ENCODE measurements at places on chromosomes 4 and X.

DNA sequence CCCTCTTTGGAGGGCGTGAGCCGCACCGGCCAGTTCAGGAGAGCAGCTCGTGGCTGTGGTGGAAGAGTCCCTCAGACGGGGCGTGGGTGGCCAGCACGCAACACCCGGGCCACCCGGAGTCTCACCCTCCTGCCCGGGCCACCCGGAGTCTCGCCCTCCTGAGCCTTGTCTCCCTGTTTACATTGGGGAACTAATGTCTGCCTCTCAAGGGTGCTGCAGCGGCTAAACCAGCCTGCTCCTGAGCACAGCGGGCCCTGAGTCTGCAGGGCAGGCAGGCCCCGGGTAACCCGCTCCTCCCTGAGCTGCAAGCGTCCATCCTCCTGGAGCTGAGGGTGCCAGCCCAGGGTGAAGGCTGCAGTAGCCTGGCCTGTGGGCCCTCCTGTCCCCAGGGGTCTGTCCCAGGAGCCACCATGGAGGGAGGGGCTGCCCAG is 3.0 kb downstream of the PDE6B start:
- peak; percentile 43 for DNase-seq

DNA sequence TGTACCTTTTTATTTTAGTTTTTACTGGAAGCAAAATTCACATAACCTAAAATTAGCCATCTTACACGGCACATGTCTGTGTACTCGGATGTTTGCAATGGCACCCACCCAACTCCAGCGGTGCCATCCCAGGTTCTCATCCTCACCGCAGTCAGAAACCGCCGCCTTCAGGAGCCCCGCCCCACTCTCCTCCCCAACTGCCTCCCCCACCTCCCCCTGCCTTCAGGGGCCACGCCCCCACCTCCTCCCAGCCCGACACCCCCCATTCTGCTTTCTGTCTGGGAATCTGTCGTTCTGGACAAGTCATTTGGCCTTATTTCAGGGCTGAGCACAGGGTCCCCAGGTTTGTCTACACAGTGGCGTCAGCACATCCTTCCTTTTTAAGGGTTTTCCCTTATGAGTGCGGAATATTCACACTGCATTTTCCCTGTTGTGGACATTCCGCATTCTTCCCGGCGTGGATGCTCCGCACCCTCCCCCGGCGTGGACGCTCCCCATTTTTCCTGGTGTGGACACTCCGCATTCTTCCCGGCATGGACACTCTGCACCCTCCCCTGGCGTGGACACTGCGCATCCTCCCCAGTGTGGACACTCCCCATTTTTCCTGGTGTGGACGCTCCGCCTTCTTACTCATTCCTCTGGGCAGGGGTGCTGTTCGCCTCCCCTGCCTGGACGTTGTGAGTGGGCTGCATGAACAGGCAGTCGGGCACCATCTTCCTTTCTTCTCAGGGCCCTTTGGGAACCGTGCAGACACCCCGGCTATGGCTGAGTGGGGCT is 135.4 kb upstream of the NKX1-1 start:
- DNase-seq: no peak

DNA sequence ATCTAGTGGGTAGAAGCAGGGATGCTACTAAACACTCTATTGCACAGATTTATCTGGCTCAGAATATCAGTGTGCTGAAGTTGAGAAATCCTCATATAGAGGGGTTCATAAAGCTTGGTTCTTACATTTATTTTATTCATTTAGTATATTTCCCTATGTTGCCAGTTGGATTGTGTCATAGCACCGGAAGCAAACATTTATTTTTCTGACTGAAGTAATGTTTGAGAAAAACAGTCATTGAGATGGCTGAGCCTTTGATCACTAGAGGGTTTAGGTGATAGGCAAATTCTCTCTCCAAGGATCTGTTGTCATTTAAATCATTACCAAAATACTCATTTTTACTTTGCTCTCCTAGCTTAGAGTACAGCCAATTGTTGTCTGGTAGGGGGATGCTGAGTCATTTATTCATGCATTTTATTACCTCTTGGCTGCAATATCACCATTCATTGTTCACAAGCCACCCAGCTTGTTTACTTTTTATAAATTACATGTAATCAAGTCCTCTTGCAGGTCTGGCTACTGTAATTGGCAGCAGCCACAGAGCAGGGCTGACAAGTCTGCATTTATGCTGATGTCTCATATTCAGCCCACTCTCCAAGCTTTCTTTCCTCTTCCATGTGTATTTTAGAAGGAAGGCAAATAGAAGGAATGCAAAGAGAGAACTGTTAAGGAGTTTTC is 15.2 kb downstream of the GAB1 start:
- no peak for DNase-seq

DNA sequence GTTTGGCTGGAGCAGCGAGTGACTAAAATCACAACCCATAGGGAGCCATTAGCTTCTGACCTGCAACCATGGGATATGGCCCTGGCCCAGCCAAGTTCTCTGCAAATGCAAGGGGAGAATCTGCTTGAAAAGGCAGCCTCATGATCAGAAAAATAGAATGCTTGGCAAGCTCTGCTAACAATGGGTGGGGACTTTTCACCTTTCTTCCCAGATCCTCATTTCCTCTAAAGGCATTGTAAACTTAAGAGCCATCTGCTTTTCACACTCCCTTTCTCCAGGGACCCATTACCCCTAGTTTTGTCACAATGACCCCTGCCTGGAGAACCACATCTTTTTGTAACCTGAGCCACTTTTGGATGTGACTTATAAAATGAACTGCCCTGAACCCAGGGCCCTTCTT is 104.3 kb downstream of the PARM1 start:
- DNase-seq: no peak

- peak; percentile 75 for DNase-seq
Measured at GRCh38 chr4:123398853-123399626, 2.4 kb downstream of the SPRY1 start.

GRCh38 chr4:22129454-22130029 is 181.0 kb upstream of the KCNIP4 start:
- DNase-seq: peak; percentile 76

DNA sequence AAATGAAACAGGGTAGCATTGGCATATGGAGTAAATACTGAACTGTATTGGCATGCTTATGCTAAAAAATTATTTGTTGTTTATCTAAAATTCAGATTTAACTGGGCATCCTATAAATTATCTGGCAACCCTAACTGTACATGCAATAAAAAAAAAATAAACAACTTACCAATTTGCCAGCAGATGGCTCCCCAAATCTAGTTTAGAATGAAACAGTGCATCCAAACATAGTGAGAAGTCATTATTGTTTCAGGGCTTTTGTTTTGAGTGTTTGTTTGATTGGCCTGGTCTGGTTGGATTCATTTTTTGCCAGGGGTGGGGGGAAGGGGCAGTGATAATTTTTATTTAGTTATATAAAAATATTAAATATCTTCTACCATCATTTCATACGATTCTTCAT is 12.8 kb upstream of the NSUN7 start:
- DNase-seq: no peak

GRCh38 chrX:69137371-69138117 is 27.7 kb downstream of the PJA1 start:
- DNase-seq: peak; percentile 90

- DNase-seq: no peak
Measured at GRCh38 chr4:113559947-113560346, 201.6 kb downstream of the CAMK2D start.

GRCh38 chrX:120408168-120408567 is 46.3 kb downstream of the ATP1B4 start:
- no peak for DNase-seq

DNA sequence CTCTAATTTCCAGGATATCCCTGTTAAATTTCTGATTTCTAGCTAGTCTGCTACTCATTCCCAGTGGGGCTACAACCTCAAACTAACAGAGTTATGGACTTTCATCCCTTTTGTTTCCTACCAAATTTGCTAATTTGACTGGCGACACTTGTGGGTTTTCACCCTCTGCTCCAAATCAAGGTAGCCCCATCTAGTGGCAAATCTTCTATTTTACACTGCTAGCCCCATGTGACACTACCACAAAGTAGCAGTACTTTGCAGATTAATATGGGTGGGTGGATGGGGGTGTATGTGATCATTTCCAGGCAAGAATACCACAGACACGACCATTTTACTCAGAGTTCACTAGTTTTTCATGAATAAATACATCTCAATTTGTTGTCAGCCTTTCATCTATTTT is 150.3 kb downstream of the MSL3 start:
- no peak for DNase-seq

DNA sequence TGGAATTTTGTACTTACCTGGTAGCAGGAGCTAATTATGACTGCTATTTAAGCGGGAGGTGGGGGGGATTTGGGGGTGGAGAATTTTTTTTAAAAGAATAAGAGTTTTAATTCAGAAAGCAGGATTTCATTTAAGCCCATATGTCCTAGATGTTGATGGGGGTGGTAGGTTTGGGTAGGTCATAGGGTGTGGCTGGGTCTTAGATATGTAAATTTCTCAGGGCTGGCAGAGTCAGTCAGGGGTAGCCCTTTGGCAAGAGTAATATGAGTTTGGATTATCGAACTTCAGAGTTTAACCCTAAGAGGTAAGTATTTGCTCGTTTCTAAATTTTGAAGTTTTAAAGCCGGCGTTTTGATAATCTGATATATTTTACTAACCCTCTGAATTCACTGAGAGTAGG is 35.2 kb upstream of the COX18 start:
- no peak for DNase-seq

DNA sequence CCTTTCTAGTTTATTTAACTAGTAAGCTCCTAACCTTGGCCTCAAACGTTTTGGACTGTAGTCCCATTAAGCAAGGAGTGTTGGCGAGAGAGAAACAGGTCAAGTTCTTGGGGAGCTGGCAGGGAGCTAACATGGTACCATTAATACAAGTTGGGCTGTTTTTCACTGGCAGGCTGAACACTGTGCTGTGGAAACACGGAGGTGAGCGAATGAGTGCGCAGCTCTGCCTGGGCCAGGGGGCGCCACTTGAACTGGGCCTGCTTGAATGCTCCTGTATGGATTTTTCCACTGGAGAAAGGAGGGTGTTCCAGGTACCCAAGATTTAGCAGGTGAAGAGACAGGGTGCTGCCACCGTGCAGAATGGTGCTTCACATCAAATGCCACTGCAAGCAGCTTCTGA is 7.4 kb upstream of the SMS start:
- no peak for DNase-seq

DNA sequence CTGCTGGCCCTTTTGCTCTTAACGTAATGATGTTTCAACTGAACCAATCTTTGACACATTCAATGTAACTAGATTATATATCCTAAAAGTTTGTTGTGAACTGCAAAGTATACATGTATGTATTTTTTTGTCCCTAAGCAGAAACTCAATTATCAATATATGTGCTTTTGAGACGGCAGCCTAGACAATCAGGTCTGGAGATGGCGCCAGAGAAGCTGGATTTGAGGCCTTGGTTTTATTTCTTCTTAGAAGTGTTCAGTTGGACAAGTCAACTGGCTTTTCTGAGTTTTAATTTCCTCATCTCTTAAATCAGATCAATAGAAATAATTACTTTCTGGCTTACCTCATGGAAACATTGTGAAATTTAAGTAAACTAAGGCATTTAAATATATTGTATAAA is 62.5 kb downstream of the DCAF8L1 start:
- DNase-seq: no peak

GRCh38 chr4:144670776-144671175 is 24.8 kb downstream of the HHIP start:
- no peak for DNase-seq

DNA sequence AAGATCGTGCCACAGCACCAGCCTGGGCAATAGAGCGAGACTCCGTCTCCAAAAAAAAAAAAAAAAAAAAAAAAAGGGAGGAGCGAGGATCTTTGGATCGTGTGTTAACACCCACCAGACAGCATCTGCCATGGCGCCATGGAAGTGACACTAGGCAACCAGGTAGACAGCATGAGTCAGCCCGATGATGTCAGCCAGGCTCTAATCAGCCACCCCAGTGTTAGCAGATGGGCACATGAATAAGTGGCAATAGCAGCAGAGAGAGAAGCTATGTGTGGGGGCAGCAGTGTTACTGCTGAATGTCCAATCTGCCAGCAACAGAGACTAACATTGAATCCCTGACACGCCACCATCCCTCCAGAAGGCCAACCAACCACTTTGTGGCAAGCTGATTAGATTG is 6.6 kb downstream of the SYN1 start:
- no peak for DNase-seq

GRCh38 chr4:156959298-156959702 is 12.3 kb downstream of the PDGFC start:
- DNase-seq: no peak

DNA sequence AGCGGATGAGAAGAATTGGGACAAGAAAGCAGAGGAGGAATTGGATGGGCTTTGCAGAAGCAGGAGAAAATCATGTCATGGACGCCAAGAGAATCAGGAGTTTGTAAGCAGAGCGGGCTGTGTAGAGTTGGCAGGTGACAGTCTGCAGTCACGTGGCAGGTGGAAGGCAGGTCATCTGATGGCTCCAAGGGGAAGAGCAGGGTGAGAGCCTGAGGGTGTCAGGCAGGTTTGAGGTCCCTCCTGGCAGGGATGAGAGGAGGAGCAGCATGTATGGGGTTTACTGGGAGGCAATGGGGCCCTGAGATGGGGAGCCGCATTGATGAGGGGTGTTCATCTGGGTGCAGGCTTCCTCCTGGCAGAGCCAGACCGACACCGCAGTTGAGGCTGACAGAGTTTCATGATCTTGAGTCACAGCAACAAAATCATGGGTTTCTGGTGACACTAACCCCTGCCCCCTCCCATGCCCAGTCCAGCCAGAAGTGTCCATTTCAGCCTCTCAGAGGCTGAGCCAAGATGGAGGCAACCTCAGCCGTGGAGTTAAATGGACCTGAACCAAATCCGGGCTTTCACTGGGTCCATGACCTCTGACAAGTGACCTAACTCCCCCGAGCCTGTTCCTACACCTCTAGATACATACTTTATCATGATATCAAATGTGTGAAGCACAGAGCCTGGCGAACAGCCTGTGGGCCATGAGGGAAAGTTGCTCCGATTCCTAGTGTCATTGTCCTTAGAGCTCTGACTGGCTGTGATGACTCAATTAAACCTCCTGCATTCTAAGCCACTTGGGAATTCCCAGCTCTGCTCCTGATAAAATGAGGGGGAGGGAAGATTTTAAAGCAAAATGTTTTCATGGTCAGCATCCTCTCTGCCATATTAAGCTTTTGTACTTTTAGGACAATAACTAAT is 36.1 kb downstream of the EVC start:
- no peak for DNase-seq

GRCh38 chrX:130893356-130894085 is 9.5 kb downstream of the ENOX2 start:
- DNase-seq: no peak

GRCh38 chrX:136209016-136209738 is 42.0 kb downstream of the MAP7D3 start:
- peak; percentile 60 for DNase-seq

DNA sequence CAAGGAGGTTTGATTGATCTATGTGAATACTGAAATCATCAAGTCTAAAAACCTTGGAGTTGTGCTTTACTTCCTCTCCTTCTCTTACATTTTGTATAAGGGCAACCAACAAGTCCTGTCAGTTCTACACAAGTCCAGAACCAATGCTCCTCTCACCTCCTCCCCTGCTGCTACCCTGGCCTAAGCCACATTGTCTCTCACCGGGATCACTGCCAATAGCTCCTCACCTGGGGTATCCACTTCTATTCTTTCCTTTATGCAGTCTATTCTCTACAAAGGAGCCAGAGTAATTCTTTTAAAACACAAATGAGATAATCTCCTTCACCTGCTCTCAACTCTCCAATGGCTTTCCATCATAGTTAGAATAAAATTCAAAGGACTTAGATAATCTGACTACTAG is 13.3 kb upstream of the ARHGEF6 start:
- DNase-seq: no peak
